GM23248 (cell line): ENCODE measurements at places on chromosomes 11 and 22.

GRCh38 chr22:41177040-41177621 lies 28.0 kb upstream of the L3MBTL2 start:
- no peak overlapping the region for H3K4me3 ChIP-seq
- no peaks in the 10 kb centered on the region for H3K27me3 ChIP-seq
- no peaks in the 10 kb centered on the region for H3K4me1 ChIP-seq

- no peak overlapping the region for H3K4me3 ChIP-seq
- H3K36me3 ChIP-seq = no peaks in the 10 kb centered on the region
- H3K4me1 ChIP-seq = 0 out of 2 replicates have a peak, but pooled peaks cover 3% of the 10 kb centered on the region
- DNase-seq = no peak
- H3K27ac ChIP-seq = no peak overlapping the region
These were observed 6.1 kb upstream of the NFAM1 start for GRCh38 chr22:42438293-42438650.

- no peak overlapping the region for H3K27ac ChIP-seq
- no peaks in the 10 kb centered on the region for H3K27me3 ChIP-seq
- H3K36me3 ChIP-seq = no peaks in the 10 kb centered on the region
- peaks cover 32% of the 10 kb centered on the region for H3K4me1 ChIP-seq
- no peak overlapping the region for H3K4me3 ChIP-seq
These were observed 35.7 kb downstream of the SIK3 start for GRCh38 chr11:117062498-117062897.

- DNase-seq = no peak
- no peak overlapping the region for H3K4me3 ChIP-seq
- H3K4me1 ChIP-seq = no peaks in the 10 kb centered on the region
- H3K27ac ChIP-seq = no peak overlapping the region
These were observed 10.1 kb downstream of the MCM5 start for GRCh38 chr22:35409783-35410662.

DNA sequence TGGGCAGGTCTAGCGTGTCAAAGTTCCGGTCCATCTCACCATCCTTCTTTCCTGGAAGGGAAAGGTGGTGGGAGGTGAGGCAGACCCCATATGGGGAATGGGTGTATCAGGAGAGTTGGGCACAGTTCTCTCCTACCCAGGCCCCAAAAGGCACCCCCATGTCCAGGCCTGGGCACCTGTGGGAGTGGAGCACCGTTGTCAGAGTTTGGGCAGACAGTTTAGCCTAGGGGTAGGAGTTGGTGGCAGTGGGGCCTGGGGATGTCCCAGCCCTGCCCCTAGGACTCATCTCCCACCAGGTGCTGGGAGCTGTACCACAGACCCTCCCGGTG lies 34.1 kb upstream of the TXNRD2 start:
- H3K27me3 ChIP-seq = no peaks in the 10 kb centered on the region
- no peak overlapping the region for H3K27ac ChIP-seq
- H3K4me1 ChIP-seq = no peaks in the 10 kb centered on the region

GRCh38 chr11:73257342-73258103 lies 14.6 kb upstream of the P2RY6 start:
- H3K27ac ChIP-seq = peak overlapping the region; percentile 96
- peak overlapping the region; percentile 52 for H3K4me3 ChIP-seq
- no peaks in the 10 kb centered on the region for H3K36me3 ChIP-seq
- peaks cover 30% of the 10 kb centered on the region for H3K4me1 ChIP-seq

- no peak overlapping the region for H3K4me3 ChIP-seq
- H3K27me3 ChIP-seq = peaks cover 10% of the 10 kb centered on the region; the same call in 1 of the 2 replicates
- no peak overlapping the region for H3K27ac ChIP-seq
- no peak for DNase-seq
These were observed 60.2 kb downstream of the CACNA1I start for GRCh38 chr22:39630721-39631120.
